Effector memory CD8-positive, alpha-beta T cell (primary cell): ENCODE measurements at places on chromosomes 1 and 21.

DNA sequence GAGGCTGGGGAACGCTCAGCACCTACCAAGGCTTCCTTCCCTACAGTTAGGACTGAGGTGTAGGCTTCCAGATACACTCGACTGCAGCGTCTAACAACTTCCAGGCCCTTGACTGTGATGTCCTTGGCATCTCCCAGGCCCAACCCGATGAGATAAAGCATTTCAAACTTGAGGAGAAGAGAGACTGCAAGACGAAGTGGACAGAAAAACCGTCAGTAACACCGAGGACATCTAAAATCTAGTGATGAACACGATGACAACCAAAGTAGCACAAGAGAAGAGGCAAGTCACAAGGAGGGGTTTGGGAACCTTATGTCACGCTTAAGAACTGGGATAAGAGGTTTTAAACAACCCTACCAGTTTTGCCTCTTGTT lies 314 bp downstream of the DPH5 start:
- DNase-seq, result peak; percentile 8
- H3K36me3 ChIP-seq, result peaks cover 11% of the 10 kb centered on the region
- peak overlapping the region; percentile 96 for H3K27ac ChIP-seq
- peak overlapping the region; percentile 87 for H3K4me3 ChIP-seq
- H3K27me3 ChIP-seq, result no peaks in the 10 kb centered on the region

DNA sequence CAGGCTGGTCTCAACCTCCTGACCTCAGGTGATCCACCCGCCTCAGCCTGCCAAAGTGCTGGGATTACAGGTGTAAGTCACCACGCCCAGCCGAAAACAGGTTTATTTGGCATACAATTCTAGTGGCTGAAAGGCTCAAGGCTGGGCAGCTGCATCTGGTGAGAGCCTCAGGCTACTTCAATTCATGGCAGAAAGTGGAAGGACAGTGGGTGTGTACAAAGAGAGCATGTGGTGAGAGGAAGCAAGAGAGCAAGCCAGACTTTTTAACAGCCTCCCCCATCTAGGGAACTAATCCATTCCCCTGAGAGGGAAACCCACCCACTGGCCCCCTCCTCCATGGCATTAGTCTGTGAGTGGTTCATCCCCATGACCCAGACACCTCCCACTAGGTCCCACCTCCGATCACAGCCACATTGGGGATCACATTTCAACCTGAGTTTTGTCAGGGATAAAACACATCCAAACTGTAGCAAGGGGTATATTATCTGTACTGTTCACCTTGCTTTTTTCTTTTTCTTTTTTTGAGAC lies 9.5 kb downstream of the BMP8A start:
- H3K4me1 ChIP-seq, result no peaks in the 10 kb centered on the region
- peaks cover 19% of the 10 kb centered on the region for H3K27me3 ChIP-seq
- no peak overlapping the region for H3K27ac ChIP-seq
- H3K4me3 ChIP-seq, result no peak overlapping the region
- no peak for DNase-seq

GRCh38 chr1:47438165-47439016 lies 547 bp downstream of the FOXD2 start:
- H3K4me1 ChIP-seq, result peaks cover 19% of the 10 kb centered on the region
- H3K36me3 ChIP-seq, result peaks cover 19% of the 10 kb centered on the region
- peak overlapping the region; percentile 80 for H3K4me3 ChIP-seq
- peak; percentile 29 for DNase-seq
- no peak overlapping the region for H3K27ac ChIP-seq

GRCh38 chr1:42179900-42180329 lies 15.4 kb upstream of the GUCA2A start:
- no peak for DNase-seq
- no peak overlapping the region for H3K4me3 ChIP-seq
- peaks cover 23% of the 10 kb centered on the region for H3K36me3 ChIP-seq
- H3K4me1 ChIP-seq, result peaks cover 3% of the 10 kb centered on the region
- H3K27ac ChIP-seq, result peak overlapping the region; percentile 53

DNA sequence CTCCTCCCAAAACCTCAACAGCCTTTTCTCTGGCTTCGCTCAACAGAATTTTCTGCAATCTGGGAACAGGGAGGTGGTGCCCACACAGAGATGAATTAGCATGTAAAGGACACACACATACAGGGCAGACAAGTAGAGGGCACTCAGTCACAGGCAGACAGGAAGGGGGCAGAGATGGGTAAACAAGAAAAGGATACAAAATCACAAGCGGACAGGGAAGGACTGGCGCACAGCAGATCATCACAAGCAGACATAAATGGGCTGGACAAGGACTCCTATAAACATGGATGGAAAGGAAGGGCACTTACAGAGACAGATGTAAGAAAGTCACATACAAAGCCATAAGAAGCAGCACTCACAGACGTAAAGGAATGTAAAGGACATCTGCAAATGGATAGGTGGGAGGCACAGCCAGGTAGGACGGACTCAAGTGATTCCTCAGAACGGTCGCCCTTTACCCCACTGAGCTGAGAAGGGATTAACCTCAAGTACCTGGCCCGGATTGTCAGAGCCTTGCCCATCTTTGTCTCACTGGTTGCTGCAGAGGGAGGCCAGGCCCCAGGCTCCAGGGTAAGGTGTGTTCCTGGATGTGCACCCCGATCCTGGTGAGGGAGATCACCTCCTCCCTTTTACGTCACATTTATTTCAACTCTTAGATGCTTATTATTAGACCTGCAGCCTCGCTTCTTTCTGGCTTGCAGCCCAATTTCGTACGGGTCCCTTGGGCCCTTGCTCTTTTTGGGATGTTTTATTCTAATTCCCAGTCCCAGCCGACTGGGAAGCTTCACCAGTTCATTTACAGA lies 836 bp upstream of the PRCC start:
- no peak overlapping the region for H3K4me3 ChIP-seq
- DNase-seq, result no peak
- H3K36me3 ChIP-seq, result peaks cover 14% of the 10 kb centered on the region
- H3K27me3 ChIP-seq, result no peaks in the 10 kb centered on the region
- H3K27ac ChIP-seq, result no peak overlapping the region

- H3K27ac ChIP-seq, result no peak overlapping the region
- no peak for DNase-seq
- no peaks in the 10 kb centered on the region for H3K36me3 ChIP-seq
- H3K27me3 ChIP-seq, result peaks cover 7% of the 10 kb centered on the region
Measured at GRCh38 chr1:101474039-101474665, 237.3 kb downstream of the S1PR1 start.

DNA sequence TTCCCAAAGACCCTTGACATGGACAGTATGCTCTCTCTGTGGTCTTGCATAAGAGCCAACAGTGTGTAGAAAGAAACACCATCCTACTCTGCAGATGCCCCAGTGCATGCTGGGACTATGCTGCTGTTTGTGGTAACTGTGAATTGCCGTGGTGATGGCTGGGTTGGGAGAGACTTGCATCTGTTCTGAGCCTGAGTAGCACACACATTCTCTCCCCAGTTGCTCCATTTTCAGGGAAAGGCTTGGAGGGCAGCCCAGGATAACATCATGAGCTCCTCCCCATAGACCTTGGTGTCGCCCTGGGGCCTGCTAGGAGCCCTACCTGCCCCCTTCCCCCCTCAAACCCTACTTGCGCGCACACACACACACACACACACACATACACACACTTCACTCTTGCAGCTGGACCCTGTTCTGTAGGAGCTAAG lies 120.9 kb upstream of the IPO9 start:
- peaks cover 3% of the 10 kb centered on the region for H3K36me3 ChIP-seq
- H3K4me3 ChIP-seq, result no peak overlapping the region
- H3K27ac ChIP-seq, result no peak overlapping the region
- H3K27me3 ChIP-seq, result peaks cover 25% of the 10 kb centered on the region
- DNase-seq, result no peak

DNA sequence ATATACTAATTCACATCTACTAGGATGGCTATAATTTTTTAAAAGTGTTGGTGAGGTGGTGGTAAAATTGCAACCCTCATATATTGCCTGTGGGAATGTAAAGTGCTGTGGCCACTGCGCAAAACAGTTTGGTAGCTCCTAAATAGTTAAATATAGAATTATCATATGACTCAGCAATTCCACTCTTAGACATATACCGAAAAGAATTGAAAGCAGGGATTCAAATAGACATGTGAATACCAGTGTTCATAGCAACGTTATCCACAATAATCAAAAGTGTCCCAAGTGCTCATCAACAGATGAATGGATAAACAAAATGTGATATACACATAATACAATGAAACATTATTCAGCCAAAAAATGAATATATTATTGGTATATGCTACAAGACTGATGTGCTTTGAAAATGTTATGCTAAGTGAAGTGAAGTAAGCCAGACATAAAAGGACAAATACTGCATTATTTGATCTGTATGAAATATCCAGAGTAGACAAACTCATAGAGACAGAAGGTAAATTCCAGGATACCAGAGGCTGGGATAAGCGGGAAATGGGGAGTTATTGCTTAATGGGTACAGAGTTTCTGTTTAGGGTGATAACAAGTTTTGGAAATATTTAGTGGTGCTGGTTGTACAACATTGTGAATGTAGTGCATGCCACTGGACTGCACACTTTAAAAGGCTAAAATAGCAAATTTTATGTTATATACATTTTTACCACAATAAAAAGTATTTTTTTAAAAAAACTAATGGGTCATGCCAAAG lies 342.5 kb downstream of the SEC16B start:
- H3K36me3 ChIP-seq, result no peaks in the 10 kb centered on the region
- no peaks in the 10 kb centered on the region for H3K27me3 ChIP-seq
- no peaks in the 10 kb centered on the region for H3K4me1 ChIP-seq

GRCh38 chr1:227961651-227962466 lies 14.1 kb upstream of the WNT9A start:
- H3K27ac ChIP-seq, result no peak overlapping the region
- no peaks in the 10 kb centered on the region for H3K36me3 ChIP-seq
- H3K4me1 ChIP-seq, result peaks cover 8% of the 10 kb centered on the region

GRCh38 chr1:161177936-161178244 lies 583 bp upstream of the B4GALT3 start:
- peak overlapping the region; percentile 97 for H3K27ac ChIP-seq
- peaks cover 62% of the 10 kb centered on the region for H3K4me1 ChIP-seq
- H3K27me3 ChIP-seq, result no peaks in the 10 kb centered on the region

- no peak overlapping the region for H3K4me3 ChIP-seq
- peaks cover 68% of the 10 kb centered on the region for H3K4me1 ChIP-seq
- peaks cover 16% of the 10 kb centered on the region for H3K36me3 ChIP-seq
- H3K27me3 ChIP-seq, result no peaks in the 10 kb centered on the region
- no peak for DNase-seq
Measured at GRCh38 chr1:174008269-174008668, 13.9 kb downstream of the RC3H1 start.

- peaks cover 12% of the 10 kb centered on the region for H3K36me3 ChIP-seq
- peaks cover 11% of the 10 kb centered on the region for H3K27me3 ChIP-seq
- no peak for DNase-seq
- H3K27ac ChIP-seq, result no peak overlapping the region
Measured at GRCh38 chr1:31790140-31790539, 25.7 kb downstream of the SPOCD1 start.

DNA sequence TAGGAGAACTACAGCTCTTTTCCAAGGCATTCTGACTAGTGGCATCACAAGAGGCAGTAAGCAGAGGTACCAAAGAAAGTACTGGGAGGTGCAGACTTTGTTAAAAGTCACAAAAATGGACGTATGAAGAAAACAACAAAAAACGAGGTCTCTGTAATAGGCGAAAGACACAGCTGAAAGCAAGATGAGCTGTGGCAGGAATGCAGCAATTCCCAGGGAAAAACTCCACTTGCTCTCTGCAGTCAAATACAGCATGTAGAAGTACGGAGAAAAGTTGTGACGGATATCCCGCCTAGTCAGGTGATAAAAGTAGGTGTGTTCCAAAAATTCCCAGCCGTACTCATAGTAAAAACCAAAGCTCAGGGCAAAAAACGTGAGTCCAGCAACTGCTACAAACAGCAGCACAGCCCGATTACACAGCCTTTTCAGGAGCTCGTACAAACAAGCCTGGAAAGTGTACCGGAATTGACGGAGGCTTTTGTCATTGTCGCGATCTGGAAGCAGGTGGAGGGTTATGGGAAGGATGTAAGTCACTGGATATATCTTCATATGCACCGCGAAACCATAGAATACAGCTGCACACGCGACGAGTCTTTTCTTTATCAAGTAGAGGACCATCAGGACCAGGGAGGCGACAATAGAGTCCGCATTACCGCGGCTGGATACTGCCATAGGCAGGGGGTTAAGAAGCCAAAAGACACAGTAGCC lies 979 bp downstream of the PIGM start:
- peak overlapping the region; percentile 93 for H3K4me3 ChIP-seq
- peak overlapping the region; percentile 90 for H3K27ac ChIP-seq
- no peaks in the 10 kb centered on the region for H3K27me3 ChIP-seq
- DNase-seq, result no peak
- peaks cover 35% of the 10 kb centered on the region for H3K4me1 ChIP-seq

- H3K27me3 ChIP-seq, result no peaks in the 10 kb centered on the region
- no peaks in the 10 kb centered on the region for H3K4me1 ChIP-seq
- H3K36me3 ChIP-seq, result no peaks in the 10 kb centered on the region
- H3K4me3 ChIP-seq, result no peak overlapping the region
- no peak overlapping the region for H3K27ac ChIP-seq
Measured at GRCh38 chr1:244901400-244902015, 37.2 kb upstream of the HNRNPU start.

- no peak overlapping the region for H3K4me3 ChIP-seq
- no peak overlapping the region for H3K27ac ChIP-seq
- H3K36me3 ChIP-seq, result no peaks in the 10 kb centered on the region
- DNase-seq, result no peak
- H3K4me1 ChIP-seq, result no peaks in the 10 kb centered on the region
- no peaks in the 10 kb centered on the region for H3K27me3 ChIP-seq
Measured at GRCh38 chr1:81330521-81330920, 470.2 kb upstream of the ADGRL2 start.

DNA sequence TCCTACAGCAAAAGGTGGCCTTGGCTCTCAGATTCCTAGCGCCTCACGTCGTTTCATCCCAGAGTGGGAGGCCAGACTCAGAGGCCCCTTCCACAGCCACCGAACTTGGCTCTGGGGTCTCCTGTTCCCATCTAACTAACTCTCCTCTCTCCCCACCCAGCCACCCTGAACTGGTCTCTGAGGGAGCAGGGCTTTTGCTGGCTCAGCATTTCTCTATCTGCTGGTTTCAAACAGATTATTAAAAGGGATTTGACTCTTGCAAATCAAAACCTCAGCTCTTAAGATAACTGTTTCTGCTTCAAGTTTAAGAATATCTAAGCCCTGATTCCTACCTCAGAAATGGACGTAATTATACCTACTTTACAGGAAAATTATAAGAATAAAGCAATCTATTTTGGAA lies 91.0 kb upstream of the ATP1B1 start:
- no peak overlapping the region for H3K4me3 ChIP-seq
- no peak for DNase-seq
- peaks cover 4% of the 10 kb centered on the region for H3K4me1 ChIP-seq

DNA sequence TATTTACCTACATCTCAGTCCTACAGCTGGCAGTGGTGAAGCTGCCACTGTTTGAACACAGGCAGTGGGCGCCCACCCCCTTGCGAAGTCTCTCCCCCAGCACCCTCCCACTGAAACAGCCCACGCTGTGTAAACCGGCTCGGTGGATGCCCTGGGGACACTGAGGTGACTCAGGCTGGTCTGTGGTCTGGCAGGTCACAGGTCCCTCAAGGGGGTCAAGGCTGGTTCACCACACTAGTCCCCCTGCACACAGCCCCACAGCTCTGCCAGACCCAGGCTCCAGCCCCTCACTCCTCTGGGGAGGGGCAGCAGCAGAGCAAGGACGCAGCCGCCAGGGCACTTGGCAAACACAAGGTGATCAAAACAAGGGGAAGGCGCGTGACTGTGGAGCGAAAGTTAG lies 7.6 kb downstream of the CHD5 start:
- peaks cover 4% of the 10 kb centered on the region for H3K4me1 ChIP-seq
- no peaks in the 10 kb centered on the region for H3K36me3 ChIP-seq
- H3K27me3 ChIP-seq, result peaks cover 36% of the 10 kb centered on the region
- H3K4me3 ChIP-seq, result no peak overlapping the region
- H3K27ac ChIP-seq, result no peak overlapping the region

GRCh38 chr1:31101147-31101502 lies 35.6 kb upstream of the PUM1 start:
- no peaks in the 10 kb centered on the region for H3K27me3 ChIP-seq
- no peak overlapping the region for H3K4me3 ChIP-seq
- H3K36me3 ChIP-seq, result no peaks in the 10 kb centered on the region
- no peaks in the 10 kb centered on the region for H3K4me1 ChIP-seq
